Thoracic aorta endothelial cell (primary cell): ENCODE measurements at places on chromosomes 1 and 21. TPM values are rescaled to one million over a fixed set of nuclear protein-coding genes. Genes with fewer than 3 reads are reported as not detected.

OLFML3 gene
- total RNA-seq = 0.36 and 0.53 TPM in 2 replicates

CELA3A gene
- not detected in 2 replicates for total RNA-seq

RFX5 gene
- 51.7 and 62.8 TPM in 2 replicates for total RNA-seq

RALGPS2 gene
- total RNA-seq = 27.1 and 32.6 TPM in 2 replicates

STPG1 gene
- 4.3 and 8.5 TPM in 2 replicates for total RNA-seq

AMY1B gene
- not detected in 2 replicates for total RNA-seq

FAM163A gene
- total RNA-seq = not detected in 2 replicates

XCL1 gene
- total RNA-seq = not detected in 2 replicates

GJA8 gene
- not detected in 2 replicates for total RNA-seq

FMO1 gene
- not detected in 2 replicates for total RNA-seq

MPL gene
- 0.07 TPM in 1 of 2 replicates, not detected in the other for total RNA-seq

PPIAL4G gene
- total RNA-seq = not detected in 2 replicates

GUCA2A gene
- not detected in 2 replicates for total RNA-seq

BLACAT1 gene
- under 0.01 TPM in 1 of 2 replicates, not detected in the other for total RNA-seq

RPL22 gene
- 142 and 184 TPM in 2 replicates for total RNA-seq
